ENCODE measurements at places on chromosomes 13 and 19.

DNA sequence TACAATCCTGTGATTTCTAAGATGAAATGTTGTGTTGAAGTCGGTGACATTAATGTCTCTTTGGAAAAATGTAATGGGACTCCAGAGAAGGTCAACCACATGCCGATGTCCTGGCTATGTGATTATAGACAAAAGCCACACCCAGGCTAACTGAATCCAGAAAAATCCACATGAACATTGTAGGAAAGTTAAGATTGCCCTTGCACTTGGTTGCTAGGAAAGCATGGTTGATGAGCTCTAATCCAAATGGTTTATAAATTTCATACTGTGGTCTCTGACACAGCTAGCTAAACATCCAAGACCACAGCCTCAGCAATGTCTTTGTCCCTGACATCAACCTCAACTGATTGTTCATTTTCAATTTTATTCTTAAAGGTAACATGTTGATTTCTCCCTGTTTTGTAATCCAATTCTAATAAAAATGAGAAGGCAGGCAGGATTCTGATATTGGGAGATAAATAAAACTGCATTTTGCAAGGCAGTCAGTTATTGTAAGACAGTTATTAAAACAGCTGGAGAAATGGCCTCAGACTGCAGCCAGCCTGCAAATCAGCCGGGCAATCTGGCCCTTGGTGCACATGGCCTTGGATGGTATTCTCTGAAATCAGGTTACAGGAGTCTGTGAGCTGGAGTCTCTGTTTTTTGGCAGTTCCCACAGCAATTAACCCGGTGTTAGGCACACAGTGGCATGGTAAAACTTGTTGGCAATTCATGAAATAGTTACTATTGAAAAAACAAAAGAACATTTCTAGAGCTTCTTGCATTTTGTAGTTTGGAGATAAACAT, 93.9 kb downstream of the STARD13 start:
- no peak for DNase-seq

- DNase-seq = no peak
These were observed 14.7 kb upstream of the FPR3 start for GRCh38 chr19:51780270-51780669.

GRCh38 chr13:46166947-46167610, 14.9 kb downstream of the LCP1 start:
- DNase-seq = no peak

GRCh38 chr13:105984646-105985045, 550.8 kb downstream of the EFNB2 start:
- no peak for DNase-seq

DNA sequence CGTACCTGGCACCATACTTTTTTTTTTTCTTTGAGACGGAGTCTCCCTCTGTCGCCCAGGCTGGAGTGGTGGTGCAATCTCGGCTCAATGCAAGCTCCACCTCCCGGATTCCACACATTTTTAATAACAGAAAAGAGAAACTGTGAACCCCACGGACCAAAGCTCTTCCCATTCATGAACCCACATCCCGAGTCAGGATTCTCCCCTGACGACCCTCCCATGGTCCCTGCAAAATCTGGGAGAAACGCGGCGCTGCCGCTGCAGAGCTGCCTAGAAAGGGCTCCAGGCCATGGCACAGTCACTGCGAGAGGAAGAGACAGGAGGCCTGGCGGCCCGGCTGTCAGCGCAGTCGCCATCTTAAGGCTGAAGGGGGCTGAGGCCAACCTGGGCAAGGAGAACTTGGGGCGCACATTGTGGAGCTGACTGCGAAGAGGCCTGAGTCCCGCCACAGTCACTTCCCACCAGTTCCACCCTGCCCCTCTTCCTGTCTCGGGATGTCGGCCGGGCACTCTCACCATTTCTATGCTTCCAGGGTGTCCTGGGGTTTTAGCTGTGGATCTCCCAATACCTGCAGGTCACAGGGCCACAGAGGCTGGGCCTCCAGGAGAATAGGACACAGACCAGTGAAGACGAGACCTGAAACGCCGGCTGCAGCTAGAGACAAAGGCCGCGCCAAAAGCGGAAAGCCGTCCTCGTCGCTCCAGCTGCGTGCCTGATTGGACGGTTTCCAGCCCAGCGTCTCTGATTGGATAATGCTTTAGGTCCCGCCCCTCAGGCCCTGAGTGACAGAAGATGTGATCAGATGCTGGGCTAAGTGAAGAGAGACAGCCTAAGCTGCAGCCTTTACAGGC, 71.0 kb downstream of the ZNF486 start:
- peak; percentile 86 for DNase-seq

DNA sequence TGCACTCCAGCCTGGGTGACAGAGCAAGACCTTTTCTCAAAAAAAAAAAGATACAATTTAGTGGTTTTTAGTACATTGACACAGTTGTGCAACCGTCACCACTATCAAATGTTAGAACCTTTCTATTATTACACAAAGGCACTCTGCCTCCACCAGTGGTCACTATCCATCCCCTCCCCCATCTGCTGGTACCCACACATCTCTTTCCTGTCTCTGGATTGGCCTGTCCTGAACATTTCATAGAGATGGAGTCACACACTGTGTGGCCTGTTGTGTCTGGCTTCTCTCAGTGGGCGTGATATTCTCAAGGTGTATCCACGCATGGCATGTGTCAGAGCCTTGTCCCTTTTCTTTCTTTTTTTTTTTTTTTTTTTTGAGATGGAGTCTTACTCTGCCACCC, 11.2 kb downstream of the KDM4B start:
- no peak for DNase-seq
